ENCODE measurements at places on chromosomes 6 and 20. TPM values are rescaled to one million over a fixed set of nuclear protein-coding genes. Genes with fewer than 3 reads are reported as not detected.

Gene PTCRA
- not detected for total RNA-seq

Gene PRDM13
- total RNA-seq, result 0.10 TPM

Gene HDGFL1
- not detected for total RNA-seq

Gene TGM6
- total RNA-seq, result not detected

Gene COX4I2
- total RNA-seq, result 0.67 TPM
